Bronchial epithelial cell (primary cell): ENCODE measurements at places on chromosomes 11 and 22.

DNA sequence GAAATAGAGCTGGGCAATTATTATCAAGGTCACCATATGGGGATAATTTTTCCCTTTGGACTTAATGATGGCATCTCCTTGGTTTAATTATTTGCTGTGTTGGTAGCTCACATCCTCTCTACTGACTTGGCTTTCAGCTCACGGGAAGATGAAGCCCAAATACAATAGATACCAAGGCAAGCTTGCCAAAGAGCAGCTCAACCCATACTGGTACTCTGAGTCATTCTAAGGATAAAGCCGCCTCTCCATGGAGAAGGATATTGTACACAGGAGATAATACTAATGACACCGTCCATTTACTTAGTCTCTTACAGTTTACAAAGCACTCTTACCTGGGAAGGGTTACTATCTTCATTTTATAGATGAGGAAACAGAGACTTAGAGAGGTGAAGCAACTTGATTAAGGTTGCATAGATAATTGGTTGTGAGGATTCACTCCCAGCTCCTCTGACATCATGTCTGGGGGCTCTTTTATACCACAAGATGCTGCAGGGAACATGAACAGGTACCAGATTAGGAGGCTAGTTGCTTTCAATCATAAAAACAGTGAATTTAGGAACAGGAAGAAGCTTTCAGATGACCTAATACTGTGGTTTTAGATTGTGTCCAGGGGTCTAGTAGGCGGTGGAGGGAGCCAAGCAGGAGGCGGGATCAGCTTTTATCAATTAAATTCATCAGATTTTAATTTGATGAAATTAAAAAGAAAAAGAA is 48.3 kb upstream of the PICALM start:
- peak; percentile 56 for DNase-seq

DNA sequence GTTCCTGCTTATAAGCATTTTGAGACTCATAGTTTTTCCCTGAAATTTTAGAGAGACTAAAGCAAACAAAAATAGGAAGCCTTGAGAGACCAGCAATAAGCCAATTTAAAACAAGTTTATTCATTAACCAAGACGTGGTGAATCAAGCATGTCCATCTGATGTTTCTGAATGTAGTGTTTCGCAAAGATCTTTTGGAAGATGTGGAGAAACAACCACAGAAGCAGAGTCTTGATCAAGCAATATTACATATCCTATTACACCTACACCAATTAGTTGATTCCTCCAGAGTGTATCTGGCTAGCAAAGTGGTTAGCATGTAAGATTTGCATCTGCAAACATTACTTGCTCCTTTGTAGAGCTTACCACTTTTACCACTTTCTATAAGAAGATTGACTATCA is at the start of gene OVCH2:
TSS of gene OVCH2 (minus strand) at position 101 of the 400 bp plus-strand sequence. CDS start at position 18, 83 bp downstream.
- no peak for DNase-seq

- no peak for DNase-seq
These were observed 28.5 kb downstream of the POU2AF3 start for GRCh38 chr11:111326824-111327223.

DNA sequence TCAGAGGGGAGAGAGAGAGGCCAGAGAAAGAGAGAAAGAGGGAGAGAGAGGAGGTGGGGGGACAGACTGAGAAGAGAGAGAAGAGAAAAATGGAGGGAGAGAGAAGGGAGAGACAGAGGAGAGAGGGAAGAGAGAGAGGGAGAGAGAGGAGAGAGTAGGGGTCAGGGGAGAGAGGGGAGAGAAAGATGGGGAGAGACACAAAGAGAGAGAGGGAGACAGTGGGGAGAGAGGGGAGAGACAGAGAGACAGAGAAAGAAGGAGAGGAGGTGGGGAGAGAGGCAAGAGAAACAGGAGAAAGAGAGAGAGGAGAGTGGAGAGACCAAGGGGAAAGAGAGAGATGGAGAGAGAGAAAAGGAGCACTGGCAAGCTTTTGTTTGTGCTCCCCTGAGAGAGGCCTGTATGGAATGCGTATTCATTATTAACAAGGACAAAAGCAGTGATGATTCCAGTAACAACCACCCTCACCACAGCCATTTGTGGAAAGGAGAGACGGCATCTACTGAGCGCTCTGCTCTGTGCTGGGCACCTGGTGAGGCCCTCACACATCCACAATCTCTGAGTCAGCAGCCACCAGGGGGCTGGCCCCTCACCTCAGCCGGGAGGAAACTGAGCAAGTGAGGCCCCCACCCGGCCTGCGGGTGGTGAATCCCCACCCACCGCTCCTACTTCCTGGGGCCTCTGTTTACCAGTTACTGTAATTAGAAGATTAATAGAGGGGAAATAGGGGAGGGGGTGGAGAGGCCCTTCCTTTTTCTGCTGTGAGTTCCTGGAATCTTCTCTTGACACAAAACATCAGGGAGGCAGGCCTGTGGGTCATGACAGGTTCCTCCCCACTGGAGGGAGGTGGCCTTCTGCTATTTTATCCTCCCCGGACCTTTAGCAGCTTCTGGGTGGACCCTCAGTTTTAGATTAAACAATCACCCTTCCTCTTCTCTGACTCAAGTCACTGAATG is 14.6 kb upstream of the MIAT start:
- DNase-seq: no peak

DNA sequence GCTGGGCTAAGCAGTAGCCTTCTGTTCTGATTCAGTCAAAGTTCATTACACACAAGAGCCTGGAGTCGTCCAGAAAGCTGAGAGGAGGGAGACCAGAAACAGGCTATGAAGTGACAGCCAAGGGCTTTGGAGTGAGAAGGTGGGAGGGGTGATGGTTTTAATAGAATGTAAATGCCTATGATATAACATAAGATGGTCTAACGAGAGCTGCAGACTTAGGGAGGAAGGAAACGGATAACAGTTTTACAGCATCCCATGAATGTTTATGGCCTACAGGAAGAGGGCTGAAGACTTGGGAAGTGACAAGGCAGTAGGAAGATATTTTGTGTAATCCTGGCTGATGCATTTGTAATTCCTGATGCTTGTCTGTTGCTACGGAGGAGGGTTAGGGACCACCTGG is 62.0 kb downstream of the DHCR7 start:
- no peak for DNase-seq

DNA sequence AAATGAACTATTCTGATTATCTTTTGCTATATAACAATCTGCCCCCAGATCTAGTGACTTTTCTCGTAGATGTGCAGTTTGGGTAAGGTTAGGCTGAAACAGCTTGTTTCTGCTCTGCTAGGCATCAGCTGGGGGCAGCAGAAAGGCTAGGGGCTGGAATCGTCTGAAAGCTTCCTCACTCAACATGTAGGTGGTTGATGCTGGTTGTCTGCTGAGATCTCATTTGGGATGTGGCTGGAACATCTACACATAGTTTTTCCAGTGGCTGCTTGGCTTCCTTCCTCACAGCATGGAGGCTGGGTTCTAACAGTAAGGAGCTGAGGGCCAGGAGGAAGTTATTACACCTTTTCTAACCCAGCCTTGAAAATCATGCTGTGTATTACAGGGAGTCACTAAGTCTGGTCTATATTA is 30.2 kb downstream of the USP47 start:
- DNase-seq: no peak

DNA sequence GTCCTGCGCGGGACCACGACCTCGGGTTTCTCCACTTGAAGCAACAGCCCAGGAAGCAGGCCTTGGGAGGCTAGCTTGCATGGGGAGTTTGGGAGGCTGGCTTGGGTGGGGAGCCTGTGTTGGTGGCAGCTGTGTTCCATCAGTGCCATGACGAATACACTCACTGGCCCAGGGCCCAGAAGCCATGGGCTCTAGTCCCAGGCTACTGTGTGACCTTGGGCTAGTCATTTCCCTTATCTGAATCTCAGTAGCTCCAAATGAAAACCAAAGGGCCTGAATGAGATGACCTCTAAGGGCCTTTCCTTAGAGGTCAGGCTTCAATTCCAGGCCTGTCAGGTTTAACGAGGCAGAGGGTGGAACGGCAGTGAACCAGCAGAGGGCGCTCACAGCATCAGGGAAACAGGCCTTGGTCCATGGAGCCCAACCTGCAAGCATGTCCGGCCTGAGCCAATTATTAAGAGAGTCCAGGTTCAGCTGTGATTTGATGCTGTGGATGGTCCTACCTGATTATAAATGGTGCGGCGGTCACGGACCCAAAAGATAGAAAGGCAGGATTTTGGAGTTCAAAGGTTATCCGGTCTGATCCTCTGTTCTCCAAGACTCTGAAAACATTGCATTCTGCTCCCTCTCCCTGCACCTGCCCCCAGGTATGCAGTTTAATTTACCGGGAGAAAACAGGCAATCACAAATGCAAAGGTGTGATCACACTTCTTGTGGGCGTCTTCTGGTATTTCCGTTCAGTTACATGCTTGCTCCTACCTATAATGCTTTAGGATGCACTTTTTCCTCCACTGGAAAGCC is 15.9 kb downstream of the PTPN5 start:
- peak; percentile 56 for DNase-seq
